Activated CD4-positive, alpha-beta T cell treated with anti-CD3 and anti-CD28 coated beads for 48 hours (primary cell): ENCODE measurements at places on chromosomes 5 and 9.

DNA sequence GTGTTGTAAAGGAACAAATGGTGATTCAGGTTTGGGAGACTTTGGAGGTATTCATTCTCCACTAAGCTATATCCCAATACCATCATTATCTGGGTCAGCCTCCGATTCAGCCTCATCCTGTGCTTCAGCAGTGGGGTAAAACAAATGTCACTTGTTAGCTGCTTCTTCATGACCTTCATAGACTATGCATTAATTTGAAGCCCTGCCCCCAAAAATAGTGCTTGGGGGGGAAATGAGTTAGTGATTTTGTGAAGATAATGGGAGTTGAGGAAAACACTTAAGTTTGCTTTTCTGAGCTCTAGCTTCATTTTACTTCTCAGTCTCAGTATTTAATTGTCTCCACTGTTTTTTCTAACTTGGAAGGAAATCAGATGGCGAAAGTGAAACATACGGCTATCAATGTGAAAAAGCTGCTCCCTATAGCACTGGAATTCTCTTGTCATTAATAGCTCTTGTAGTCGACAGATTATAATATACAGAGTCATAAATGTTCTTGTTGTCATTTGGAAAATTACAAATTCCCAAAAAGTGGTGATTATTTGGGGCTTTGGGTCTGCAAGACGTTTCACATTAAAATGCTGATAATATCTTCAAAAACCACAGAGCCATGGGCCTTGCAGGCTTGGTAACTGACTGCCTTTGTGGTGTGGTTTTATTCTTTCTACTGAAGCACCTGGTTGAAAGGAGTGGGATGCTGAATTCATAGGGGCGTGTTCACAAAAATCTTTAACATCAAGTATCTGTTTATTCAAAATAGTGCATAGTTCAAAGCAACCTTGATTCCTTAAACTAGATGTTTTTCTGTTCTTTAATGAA, 40.0 kb downstream of the PIK3R1 start:
- DNase-seq, result peak; percentile 26

- DNase-seq, result no peak
Observed at GRCh38 chr9:10000669-10001068, 612.1 kb downstream of the PTPRD start.

GRCh38 chr5:6611334-6612256, 21.2 kb downstream of the NSUN2 start:
- DNase-seq, result no peak

DNA sequence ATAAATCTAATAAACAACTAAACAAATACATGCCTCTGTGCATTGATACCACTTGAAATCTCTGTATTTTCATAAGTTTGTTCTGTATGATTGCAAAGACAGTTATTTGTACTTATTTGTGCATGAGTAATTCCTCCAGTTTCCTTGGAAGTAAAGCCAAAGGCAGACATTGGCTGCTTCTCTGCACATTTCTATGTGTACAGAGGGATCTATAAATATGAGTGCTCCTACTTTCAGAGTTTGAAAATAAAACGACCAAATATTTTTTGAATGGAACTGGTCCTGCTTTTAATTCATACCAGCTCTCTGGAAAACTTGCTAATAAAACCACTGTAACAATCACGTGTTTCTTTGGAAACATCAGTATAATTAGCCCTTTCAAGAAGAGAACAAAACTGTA, 306.5 kb downstream of the MAN2A1 start:
- DNase-seq, result no peak

- no peak for DNase-seq
Observed at GRCh38 chr5:147918101-147918685, 11.9 kb upstream of the C5orf46 start.

- no peak for DNase-seq
Observed at GRCh38 chr5:33330426-33330825, 110.3 kb upstream of the TARS1 start.

- no peak for DNase-seq
Observed at GRCh38 chr5:35198075-35198474, 32.2 kb downstream of the PRLR start.

DNA sequence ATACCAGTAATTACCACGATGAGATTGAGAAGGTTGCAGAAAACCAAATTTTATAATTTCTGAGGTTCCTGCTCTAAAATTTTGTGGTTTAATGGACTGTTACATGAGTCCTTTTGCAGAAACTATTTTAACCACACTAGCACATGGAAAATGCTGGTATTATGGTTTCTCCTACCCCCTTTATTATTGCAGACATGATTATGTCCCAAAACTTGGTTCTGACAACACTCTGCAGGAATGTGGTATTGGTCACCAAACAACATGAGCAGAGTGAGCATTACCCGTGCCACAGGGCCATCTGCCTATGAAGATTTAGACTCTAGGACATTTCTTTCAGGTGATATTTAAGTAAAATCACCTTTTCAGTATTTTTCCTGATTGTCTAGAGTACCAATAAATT, 2.8 kb upstream of the ECM2 start:
- DNase-seq, result no peak

GRCh38 chr5:171415115-171415730, 4.2 kb upstream of the FGF18 start:
- DNase-seq, result no peak

DNA sequence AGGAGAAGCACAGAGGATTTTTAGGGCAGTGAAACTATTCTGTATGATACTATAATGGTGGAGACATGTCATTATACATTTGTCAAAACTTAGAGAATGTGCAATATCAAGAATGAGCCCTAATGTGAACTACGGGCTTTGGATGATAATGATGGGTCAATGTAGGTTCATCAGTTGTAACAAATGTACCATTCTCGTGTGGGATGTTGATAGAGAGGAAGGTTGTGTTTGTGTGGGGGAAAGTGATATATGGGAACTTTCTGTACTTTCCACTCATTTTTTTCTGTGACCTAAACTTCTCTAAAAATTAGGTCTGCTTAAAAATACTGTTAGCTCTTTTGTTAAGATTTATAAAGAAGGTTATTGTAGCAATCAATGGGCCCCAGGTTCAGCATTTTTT, 138.9 kb downstream of the SPATA31D1 start:
- DNase-seq, result no peak

GRCh38 chr9:10007356-10007755, 605.4 kb downstream of the PTPRD start:
- no peak for DNase-seq

DNA sequence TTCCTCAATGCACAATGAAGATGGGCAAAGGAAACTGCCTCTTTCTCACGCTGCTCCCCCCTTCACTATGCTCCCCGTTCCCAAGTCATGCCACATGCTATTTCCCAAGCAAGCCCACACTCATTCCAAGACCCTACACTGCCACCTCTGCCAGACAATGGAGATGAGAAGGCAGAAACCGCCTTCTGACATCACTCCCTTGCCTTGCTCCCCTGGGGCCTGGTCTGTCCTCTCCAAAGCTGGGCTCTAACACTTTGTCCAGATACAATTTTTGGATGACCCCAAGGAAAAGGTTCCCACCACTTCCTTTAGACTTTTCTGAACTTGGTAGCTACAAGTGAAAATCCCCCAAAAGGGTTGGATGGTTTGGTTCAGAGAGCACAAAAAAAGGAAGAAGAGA, 7.2 kb upstream of the ADRA1B start:
- no peak for DNase-seq

DNA sequence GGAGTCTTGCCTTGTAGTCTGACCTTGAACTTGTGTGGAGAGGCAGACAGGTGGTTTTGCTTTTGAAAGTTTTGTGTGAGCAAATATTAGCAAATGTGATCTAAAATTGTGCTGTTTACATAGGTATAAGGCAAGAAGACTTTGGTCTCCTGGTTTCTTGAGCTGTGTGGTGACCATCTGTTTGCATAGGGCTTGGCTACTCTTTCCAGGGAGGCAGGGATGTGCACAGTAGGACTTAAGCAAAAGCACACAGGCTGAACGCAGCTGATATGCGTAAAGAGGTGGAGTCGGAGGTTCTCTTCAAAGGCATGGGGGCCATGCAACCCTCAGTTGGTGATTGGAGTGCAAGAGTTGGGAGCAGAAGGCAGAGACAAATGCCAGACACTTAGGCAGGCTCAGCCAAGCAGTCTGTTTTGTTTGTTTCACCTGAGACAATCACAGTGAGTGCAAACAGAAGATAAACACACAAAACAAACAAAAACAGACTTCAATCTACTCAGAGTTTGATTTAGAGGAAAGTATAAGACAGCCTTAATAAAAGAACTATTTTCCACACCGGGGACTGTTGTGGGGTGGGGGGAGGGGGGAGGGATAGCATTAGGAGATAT, 744.2 kb downstream of the MTRR start:
- DNase-seq, result no peak

DNA sequence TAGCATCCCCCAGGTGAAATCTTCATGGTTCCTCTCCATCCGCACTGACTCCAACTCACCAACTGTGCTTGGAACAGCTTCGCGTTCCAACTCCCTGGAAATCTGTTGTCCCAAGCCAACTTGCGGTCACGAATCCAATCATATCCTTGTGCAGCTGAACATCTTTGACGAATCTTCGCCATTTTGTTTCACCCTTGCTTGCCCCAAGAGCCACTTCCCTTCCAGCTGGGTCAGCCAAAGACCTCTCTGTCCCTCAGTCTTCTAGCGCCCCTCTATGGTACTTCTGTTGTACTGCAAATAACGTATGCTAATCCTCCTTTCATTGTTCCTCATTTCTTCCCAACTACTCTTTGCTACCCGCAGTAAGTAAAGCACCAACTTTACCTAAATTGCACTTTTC, 61.0 kb upstream of the TARS1 start:
- no peak for DNase-seq

- no peak for DNase-seq
Observed at GRCh38 chr5:12357626-12358025, 453.4 kb upstream of the CTNND2 start.

DNA sequence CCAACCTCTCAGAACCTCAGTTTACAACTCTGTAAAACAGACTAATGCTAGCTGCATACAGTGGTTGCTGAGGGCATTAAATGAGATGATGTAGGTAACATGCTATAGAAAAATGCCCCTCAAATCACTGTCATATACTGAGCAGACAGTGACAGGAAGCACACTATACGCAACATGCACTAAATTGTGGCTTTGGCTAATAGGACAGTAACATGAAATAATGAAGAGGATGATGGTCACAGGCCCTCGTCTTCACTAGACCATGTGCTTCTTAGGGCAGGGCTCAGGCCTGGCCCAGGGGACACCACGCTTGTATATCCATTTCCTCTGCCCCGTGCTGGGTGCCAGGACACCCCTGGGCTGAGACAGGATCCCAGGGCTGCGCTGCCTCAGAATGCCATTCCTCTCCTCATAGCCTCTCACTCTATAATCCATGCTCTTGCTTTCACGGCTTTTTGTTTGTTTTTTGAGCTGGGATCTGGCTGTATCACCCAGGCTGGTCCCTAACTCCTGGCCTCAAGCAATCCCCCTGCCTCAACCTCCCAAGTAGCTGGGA, 18.9 kb downstream of the CSF1R start:
- no peak for DNase-seq

- DNase-seq, result no peak
Observed at GRCh38 chr5:108504974-108505373, 123.1 kb upstream of the FBXL17 start.

- DNase-seq, result no peak
Observed at GRCh38 chr9:7375013-7375511, 424.5 kb downstream of the DMAC1 start.

GRCh38 chr5:53956196-53956595, 354.2 kb downstream of the ARL15 start:
- DNase-seq, result no peak

DNA sequence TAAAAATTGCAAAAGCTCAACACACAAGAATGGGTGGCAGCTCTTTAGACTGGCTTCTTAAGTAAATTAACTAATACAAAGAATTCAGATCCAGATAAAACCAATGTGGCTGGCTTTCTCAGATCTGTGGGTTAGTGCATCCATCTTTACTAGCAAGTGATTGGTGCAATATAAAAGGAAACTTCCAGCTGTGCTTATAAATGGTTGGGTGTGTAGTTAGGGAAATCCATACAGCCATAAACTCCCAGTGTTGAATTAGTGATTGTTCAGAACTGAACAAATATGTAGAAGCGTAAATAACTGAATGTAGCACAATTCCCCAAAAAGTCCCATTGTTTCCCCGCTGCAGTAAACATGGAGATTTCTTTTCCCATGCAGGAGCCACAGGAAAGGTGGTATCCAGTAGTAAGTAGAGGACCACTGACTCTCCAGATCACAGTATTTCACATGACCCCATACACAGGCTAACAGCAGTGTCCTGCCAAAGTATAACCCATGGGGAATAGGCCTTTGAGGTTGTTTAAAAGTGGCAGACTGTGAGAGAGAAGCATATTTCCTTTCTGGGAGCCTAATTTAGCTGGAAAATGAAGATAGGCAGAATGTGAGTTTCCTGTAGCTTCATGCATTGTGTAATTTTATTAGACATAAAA, 173.1 kb upstream of the SLC12A2 start:
- no peak for DNase-seq

- DNase-seq, result no peak
Observed at GRCh38 chr9:2761424-2761823, 44.1 kb downstream of the KCNV2 start.

DNA sequence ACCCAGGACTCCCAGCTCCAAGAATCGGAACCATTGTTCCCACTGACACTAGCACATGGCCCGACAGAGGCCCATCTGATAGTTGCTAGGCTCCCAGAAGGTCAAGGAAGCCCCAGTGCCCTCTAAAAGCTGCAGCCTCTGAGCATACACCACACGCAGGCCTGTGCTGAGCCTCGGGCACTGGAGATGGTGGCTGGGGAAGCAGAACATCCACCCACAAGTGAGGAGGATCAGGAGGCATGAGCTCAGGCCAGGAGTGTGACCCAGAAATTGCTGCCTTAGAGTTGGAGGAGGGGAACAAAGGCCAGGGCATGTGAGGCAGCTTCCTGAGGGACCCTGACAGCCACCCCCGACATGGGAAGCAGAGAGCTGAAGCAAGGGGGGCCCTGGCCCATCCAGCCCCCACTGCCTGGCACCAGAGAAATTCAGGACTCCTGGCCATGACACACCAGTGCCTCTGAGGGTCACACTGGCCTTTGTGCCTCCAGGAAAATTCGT, 21.4 kb downstream of the IPPK start:
- DNase-seq, result no peak

- DNase-seq, result no peak
Observed at GRCh38 chr5:31445041-31445600, 86.8 kb downstream of the DROSHA start.

GRCh38 chr9:133861086-133861485, 122.9 kb upstream of the SARDH start:
- DNase-seq, result no peak

GRCh38 chr5:100779669-100780375, 123.3 kb downstream of the ST8SIA4 start:
- no peak for DNase-seq

DNA sequence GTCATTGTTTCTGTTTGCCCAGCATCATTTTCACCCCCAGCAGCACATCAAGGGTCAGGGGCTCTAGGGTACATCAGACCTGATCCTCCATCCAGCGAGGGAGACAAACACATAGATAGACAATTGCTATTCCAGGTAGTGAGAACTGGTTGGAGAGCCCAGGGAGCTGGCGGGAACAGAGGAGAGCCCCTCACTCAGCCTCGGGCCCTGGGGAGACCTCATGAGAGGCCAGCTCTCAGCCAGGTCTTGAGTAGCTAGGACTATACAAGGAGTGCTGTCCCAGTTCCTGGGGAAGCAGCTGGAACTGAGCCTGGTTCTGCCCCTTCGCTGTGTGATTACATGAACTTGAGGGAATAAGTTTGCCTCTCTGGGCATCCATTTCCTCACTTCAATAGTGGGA, 80.3 kb downstream of the HRH2 start:
- DNase-seq, result no peak
